ENCODE measurements at places on chromosomes 6 and 20. TPM values are rescaled to one million over a fixed set of nuclear protein-coding genes. Genes with fewer than 3 reads are reported as not detected.

GRCh38 chr6:37919417-37920157 lies 100.1 kb downstream of the ZFAND3 start:
- no peaks in the 10 kb centered on the region for H3K27me3 ChIP-seq
- no peak overlapping the region for H3K4me3 ChIP-seq
- peaks cover 6% of the 10 kb centered on the region for H3K36me3 ChIP-seq
- H3K4me1 ChIP-seq: peaks cover 37% of the 10 kb centered on the region
- DNase-seq: no peak

GRCh38 chr20:17747431-17747846 lies 47.7 kb downstream of the BANF2 start:
- H3K4me1 ChIP-seq: peaks cover 18% of the 10 kb centered on the region
- no peak overlapping the region for H3K4me3 ChIP-seq
- H3K27me3 ChIP-seq: peaks cover under 1% of the 10 kb centered on the region
- no peak for DNase-seq
- peak overlapping the region; percentile 89 for H3K27ac ChIP-seq

DNA sequence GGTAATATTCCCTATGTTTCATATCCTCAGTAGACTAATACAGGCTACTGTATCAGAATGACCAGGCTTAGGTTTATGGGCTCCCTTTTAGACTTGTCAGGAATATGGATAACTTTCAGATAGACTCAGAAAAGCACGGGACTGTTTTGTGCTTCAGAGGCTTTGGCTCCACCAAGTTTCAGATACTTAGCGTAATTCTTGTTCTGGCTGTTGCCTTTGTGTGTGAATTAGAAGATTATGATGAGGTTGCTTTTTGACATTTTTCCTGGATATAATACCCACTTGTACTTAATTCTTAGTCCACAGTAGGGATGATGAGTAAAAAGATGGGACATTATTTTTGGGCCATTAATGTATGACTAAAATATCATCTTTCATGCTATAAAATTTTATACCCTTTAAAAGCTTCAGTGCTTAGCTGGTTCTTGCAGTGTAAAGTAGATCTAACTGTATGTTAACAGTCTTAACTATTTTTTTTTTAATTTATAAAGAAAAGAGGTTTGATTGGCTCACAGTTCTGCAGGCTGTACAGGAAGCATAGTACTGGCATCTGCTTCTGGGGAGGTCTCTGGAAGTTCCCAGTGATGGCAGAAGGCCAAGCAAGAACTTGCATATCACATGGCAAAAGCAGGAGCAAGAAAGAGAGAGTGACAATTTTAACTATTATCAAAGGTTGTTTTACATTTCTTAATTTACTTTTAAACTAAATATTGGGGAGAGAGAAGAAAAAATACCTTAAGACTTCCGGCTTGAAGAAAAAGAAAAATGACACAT lies 120.7 kb downstream of the ZFAND3 start:
- H3K4me1 ChIP-seq: peaks cover 41% of the 10 kb centered on the region
- H3K36me3 ChIP-seq: peaks cover 2% of the 10 kb centered on the region
- no peak overlapping the region for H3K4me3 ChIP-seq
- H3K27ac ChIP-seq: no peak overlapping the region
- DNase-seq: no peak

The SOX18 gene
- total RNA-seq: 2.1 TPM

The TGM3 gene
- total RNA-seq: not detected

The CTNNBL1 gene
- 45.1 TPM for total RNA-seq
